ENCODE measurements at places on chromosomes 4 and X. TPM values are rescaled to one million over a fixed set of nuclear protein-coding genes. Genes with fewer than 3 reads are reported as not detected.

DNA sequence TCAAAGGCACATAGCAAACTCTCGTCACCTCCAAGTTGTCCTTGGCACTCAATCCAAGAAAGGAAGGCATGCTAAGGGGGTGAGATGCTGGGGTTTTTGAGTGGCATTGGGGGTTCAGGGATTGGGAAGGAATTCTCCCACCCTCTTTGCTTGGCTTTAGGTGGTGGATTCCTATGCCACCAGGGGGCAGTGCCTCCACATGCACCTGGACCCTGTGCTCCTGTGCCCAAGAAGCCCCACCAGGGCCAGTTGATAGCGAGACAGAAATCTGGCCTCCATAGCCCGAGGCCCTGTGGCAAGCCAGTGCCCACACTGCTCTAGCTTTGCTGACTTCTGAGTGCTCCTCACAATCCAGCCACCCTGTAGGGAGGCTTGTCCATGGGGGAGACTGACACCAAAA is 2.0 kb upstream of the FATE1 start:
- DNase-seq = peak; percentile 62

- no peak for DNase-seq
Measured at GRCh38 chrX:142084611-142085010, 120.5 kb downstream of the MAGEC2 start.

DNA sequence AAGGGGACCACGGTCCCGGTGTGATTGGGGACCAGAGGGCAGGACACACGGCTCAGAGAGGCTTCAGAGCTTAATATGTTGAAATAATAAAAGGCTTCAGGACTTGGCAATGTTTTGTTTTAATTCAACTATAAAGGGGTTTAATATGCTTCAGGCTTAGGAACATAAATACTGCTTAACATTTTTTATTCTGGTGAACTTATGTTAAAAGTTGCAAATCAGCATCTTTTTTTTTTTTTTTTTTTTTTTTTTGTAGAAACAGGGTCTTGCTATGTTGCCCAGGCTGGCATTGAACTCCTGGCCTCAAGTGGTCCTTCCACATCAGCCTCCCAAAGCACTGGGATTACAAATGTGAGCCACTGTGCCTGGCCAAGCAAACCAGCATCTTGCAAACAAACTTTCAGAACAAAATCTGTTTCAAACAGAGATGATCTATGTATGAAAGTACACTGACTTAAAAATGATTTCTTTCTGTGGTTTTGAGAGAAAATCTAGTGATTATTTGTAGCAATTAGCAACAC is 37.7 kb downstream of the RHOH start:
- DNase-seq = no peak

- no peak for DNase-seq
Measured at GRCh38 chr4:127134490-127134889, 498.3 kb upstream of the INTU start.

ACOT9 gene
- 49.6 TPM for total RNA-seq

DNA sequence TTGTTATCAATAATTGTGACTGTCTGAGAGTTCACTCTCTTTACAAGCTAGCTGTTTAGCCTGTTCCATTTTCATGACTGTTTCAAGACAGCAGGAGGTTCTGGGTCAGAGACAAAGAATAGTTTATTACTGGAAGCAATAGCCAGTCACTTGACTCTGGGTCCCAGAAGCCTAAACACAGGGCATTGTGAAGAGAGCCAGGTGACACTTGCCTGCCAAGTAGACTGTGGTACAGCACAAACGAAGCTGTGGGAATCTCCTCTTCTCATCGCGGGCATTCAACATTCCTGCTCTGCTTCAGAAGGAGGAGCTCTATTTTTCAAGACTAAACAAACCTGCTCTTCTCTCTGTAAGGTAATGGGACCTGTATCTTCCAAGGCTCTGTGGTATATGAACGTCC is 485.1 kb downstream of the TRIML1 start:
- no peak for DNase-seq

ATP1B4 gene
- total RNA-seq = not detected

GPRASP3 gene
- 4.9 TPM for total RNA-seq

- DNase-seq = no peak
Measured at GRCh38 chr4:173057442-173057841, 111.2 kb upstream of the GALNT7 start.

DNA sequence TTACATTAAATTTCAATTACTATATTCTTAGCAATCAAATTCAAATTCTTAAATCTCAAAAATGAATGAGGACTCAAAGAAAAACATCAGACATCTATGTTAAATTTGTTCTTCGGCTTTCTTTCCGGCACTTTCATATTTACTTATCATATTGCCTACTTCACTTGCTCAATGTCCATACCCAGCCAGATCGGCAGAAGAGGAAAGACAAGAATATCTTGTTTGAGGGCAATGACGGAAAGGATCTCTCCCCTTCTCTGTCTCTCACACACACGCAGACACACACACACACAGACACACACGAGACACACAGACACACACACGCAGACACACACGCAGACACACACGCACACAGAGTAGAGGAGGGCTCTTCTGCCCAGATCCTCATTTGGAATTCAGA is 13.2 kb upstream of the IRF2 start:
- DNase-seq = no peak

CT83 gene
- total RNA-seq = 30.5 TPM

- no peak for DNase-seq
Measured at GRCh38 chr4:123553733-123554637, 157.4 kb downstream of the SPRY1 start.

- no peak for DNase-seq
Measured at GRCh38 chr4:181690498-181690897, 552.7 kb upstream of the TENM3 start.

GRCh38 chrX:154010330-154011087 is 9.2 kb downstream of the IRAK1 start:
- DNase-seq = no peak

GRCh38 chr4:122622400-122622799 is 1.5 kb upstream of the IL21 start:
- DNase-seq = no peak

DNA sequence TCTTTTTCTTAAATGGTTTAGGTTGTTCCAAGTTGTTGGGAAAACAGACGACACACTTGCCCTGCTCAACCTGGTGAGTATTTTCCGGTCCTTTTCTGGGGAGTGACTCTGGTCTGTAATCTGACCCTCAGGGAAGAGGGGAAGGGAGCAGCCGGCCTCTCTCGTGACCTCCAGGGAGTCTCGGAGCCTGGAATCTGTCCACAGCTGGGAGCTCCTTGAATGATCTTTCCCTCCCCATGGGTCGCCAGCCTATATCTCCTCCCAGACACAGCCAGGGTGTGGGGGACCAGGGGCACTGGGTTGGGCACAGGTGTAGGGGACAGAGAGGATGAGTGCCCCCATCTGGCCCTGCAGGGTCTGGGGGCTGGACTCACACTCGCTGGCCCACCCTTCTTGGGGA is 18.9 kb downstream of the TMEM175 start:
- DNase-seq = no peak

DNA sequence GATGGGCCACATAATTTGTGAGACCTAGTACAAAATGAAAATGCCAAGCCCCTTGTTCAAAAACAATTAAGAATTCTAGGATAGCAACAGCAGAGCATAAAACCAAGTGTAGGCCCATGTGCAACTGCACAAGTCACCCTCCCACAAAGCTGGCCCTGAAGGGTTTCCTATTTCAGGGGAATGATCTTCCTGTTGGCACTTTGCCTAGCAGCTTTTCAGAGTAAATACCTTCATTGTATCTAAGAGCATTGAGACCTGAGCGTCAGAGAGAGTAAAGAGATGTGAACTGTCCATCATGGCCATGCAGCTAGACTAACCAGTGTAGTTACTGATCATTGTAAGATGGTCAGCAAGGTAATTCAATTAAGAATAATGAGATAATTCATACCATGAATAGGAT is 113.6 kb downstream of the CNKSR2 start:
- DNase-seq = peak; percentile 59

DNA sequence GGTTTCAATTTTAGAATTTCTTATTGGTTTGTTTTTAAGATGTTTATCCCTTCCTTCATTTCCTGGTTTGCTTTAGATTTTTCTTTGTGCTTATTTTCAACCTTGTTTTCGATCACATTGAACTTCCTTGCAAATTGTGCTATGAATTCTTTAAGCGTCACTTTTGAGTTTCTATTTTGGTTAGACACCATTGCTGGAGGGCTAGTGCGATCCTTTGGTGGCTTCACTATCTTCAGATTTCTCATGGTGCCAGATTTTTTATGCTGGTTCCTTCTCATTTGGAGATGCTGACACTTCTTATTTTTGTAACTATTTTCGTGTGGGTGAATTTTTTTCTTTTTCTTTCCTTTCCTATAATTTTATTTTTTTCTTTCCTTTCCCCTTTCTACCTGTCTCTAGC is 227.2 kb upstream of the HDX start:
- no peak for DNase-seq

GRCh38 chr4:3686753-3687152 is 79.4 kb upstream of the ADRA2C start:
- DNase-seq = no peak

GRCh38 chr4:128502818-128503527 is 215.4 kb upstream of the PGRMC2 start:
- DNase-seq = no peak
